Anterior cingulate cortex (tissue), 58 donors: ENCODE measurements at places on chromosomes 4 and X.
A peak's percentile ranks its signal among the peaks of the same experiment; 100 is the strongest.

GRCh38 chrX:84634201-84634782 lies 132.0 kb upstream of the HDX start:
- DNase-seq: no peak

DNA sequence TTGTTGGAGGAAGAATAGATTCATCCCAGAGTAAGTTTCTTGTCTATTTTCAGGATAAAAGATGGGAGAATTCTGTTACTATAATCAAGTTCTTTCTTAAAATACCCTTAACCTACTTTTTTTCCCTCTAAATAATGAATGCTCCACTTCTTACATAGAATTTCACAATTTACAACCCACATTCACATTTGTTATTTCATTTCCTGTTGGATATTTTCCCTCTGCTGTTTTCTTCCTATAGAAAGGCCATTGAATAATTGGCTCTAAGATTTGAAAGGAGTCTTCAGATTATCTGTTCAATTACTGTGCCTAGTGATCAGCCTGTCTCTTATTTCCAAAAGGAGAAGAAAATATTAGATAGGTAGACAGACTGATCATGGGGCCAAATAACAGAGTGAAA lies 79.7 kb downstream of the CPE start:
- no peak for DNase-seq

- DNase-seq: no peak
These were observed 736.2 kb upstream of the GRID2 start for GRCh38 chr4:91567594-91567993.

GRCh38 chrX:50117476-50117875 lies 83.3 kb downstream of the AKAP4 start:
- DNase-seq: no peak

- no peak for DNase-seq
These were observed 9.0 kb upstream of the MAB21L2 start for GRCh38 chr4:150572704-150573504.

DNA sequence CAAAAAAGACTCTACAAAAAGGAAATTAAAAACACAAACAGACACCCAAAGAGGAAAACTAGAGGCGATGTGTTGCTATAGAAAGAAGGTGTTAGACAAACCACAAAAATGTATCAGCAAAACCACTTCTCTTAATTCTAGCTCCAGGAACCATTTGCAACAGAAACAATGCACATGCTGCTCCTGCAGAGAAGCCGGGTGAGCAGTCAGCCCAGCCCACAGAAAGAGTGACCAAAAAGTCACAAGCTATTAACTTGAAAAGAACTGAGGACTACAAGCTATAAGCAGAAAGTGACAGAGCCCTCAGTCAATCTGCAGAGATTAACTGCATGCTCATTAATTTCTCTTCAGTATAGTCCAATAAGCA lies 96.2 kb upstream of the KLHL13 start:
- no peak for DNase-seq

- DNase-seq: no peak
These were observed 274.9 kb downstream of the CPXCR1 start for GRCh38 chrX:89021964-89022363.

DNA sequence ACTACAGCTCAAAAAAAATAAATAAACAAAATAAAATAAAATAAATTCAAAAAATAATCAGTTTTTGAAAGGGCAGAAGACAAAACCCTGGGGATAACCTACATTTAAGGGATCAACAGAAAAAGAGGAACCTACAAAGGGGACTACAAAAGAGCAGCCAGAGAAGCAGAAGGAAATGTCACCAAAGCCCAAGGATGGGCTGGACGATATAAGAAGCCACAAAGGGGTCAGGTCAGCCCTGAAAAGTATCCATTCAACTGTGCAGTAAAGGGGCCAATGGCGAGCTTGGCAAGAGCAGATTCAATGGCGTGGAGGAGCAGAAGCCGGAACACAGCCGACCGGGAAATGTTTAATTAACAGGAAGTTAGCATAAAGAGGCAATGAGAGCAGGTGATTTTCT lies 16.9 kb downstream of the ACOT9 start:
- no peak for DNase-seq

- no peak for DNase-seq
These were observed 80.4 kb upstream of the GRPR start for GRCh38 chrX:16042980-16043379.

- DNase-seq: no peak
These were observed 1221.1 kb upstream of the ADGRL3 start for GRCh38 chr4:59979061-59979460.

GRCh38 chr4:72374159-72374558 lies 194.9 kb downstream of the ADAMTS3 start:
- DNase-seq: no peak

DNA sequence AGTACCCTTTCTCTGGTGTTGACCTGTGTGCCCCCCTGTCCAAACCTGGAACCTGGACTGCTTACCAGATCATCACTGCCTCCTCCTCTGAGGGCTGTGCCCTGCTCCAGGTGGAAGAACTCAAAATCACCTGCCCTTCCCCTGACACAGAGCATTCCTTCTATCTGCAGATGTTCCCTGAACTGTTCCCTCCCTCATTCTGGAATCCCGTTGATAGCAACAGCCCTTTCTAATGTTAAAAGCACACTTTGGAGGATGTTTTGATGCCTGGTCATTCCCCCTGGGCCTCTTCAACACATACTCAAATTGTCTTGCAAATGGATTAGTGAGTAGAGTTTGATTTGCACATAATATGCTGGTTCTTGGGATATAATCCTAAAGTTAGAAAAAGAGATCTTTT lies 225.8 kb downstream of the FGF13 start:
- no peak for DNase-seq

GRCh38 chr4:38182334-38182998 lies 222.3 kb downstream of the PTTG2 start:
- DNase-seq: no peak

GRCh38 chrX:107684956-107685385 lies 56.7 kb downstream of the PRPS1 start:
- DNase-seq: no peak

- no peak for DNase-seq
These were observed 92.3 kb downstream of the BCOR start for GRCh38 chrX:40005292-40006011.

- DNase-seq: peak; percentile 38
These were observed at the start of gene PRDM5 for GRCh38 chr4:120922381-120923206. PRDM5 (minus strand) TSS chr4:120922726; CDS start chr4:120922608, 118 bp downstream.

DNA sequence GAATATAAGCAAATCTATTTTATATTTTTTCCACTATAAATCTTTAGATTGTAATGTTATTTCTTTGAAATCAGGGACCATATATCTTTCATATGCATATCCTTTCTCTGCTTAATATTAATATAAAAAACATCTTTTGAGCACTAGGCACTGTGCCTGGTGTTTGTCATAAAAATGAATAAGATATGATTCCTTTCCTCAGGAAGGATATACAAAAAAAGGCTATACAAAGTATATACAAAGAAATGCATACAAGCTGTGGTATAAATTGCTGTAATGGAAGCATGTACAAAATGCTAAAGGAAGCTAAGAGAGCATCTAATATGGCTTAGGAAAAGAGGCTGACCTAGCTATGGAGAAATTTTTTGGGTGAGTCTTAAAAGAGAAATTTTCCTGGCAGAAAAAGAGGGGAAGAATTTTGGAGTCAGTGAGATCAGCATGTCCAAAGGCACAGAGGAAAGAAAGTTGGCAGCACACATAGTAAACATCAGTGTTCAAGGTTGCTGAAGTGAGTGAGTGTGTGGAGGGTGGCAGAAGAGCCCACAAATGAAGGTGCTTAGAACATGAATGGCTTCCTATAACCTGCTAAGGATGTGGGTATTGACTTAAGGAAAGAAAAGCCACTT lies 500.0 kb downstream of the SPRY1 start:
- DNase-seq: no peak

- no peak for DNase-seq
These were observed 59.6 kb upstream of the RASSF6 start for GRCh38 chr4:73679836-73680235.

DNA sequence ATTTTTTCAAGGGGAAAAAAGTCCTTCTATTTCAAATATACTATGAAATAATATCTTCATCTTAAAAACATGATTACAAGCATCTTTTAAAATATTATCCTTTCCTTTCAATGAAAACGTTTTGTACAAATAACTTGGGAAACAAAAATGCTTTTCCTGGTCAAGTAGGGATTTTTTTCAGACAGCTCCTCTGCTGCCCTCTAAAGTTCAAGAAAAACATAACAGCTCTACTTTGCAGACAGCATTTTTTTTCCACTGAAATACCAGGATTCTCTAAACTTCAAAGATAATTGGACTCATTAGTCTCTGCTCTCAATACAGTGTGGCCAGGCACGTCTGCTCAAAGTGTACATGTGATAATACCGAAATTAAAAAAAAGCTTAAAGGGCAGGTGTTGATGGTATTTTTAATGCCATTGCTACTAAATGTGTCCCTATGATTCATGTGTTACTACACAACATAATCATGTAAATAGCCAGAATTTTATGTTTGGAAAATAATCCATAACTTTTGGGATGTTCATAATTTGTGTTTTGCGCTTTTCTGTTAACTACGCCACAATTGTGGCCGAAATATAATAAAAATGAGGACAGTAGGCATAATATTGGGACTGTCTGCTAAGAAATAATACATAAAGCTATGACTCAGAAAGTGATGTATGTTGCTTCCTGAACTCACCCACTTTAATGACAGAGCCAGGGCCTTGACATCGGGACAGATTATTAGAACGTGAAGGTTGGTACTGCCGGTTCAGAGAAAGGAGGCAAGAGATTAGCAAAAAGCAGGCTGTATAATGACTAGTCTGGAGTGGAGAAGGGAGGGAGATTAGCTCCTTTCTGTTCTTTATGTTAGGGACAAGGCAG lies 478.9 kb downstream of the KCNIP4 start:
- no peak for DNase-seq

- DNase-seq: no peak
These were observed 77.7 kb downstream of the ZNF827 start for GRCh38 chr4:145860897-145861296.

- DNase-seq: no peak
These were observed 1145.5 kb upstream of the POU3F4 start for GRCh38 chrX:82362550-82362949.

- DNase-seq: no peak
These were observed 734.1 kb downstream of the ADGRL3 start for GRCh38 chr4:61934198-61934597.

DNA sequence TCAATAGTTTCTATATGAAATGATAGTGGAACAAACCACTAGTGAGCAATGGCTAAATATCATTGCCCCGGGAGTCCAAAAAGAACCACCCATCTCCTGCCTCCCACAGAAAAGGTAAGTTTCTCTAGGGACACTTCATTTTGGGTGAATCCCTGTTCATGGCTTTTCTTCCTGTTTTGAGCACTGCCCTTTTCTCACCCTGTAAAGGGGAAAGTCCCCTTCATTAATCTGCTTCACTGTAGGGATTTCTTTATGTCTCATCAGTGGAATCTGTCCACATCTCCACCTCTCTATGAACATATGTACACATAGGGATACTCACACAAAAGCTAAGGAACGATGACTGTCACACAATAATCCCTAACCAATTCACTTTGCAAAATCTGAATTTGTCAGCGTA lies 28.6 kb downstream of the MAGED4 start:
- no peak for DNase-seq

DNA sequence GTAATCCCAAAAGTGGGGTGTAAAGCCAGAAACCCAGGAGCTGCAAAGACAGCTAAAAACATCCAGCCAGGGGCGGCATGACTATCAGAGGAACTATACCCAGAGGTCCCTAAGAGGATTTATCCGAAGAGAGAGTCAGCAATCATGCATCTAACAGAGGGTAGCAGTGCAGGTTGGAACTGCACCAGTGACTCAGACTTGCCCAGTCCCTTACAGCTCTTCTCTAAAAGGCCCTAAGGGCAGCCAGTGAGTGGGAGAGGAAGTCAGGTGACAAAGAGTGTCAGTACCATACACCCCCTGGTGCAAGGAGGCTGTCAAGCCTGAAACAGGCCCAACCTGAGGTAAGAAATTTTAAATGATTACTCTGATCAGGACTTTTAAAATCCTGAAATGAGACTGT lies 88.1 kb downstream of the CAMK2D start:
- no peak for DNase-seq

GRCh38 chr4:94523617-94524016 lies 71.9 kb downstream of the PDLIM5 start:
- no peak for DNase-seq

- DNase-seq: no peak
These were observed 45.4 kb upstream of the PNPLA4 start for GRCh38 chrX:7972586-7972985.

DNA sequence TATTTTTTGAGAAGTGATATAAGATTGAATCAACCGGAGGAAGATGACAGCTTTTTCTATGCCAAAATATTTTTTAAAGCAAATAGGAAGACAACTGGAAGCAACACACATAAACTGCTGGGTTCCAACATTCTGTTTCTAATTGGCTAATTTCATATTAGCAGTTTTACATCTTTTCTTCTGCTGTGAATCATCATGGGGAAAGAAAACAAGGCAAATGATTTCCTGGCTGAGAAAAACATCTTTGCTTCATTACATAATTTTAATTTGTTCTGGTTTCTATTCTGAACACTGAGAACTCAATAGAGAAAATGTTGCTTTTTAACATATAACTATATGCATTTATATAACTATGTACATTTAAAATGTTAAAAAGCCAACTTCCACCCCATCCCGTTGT lies 2518.5 kb downstream of the ARAP2 start:
- no peak for DNase-seq

DNA sequence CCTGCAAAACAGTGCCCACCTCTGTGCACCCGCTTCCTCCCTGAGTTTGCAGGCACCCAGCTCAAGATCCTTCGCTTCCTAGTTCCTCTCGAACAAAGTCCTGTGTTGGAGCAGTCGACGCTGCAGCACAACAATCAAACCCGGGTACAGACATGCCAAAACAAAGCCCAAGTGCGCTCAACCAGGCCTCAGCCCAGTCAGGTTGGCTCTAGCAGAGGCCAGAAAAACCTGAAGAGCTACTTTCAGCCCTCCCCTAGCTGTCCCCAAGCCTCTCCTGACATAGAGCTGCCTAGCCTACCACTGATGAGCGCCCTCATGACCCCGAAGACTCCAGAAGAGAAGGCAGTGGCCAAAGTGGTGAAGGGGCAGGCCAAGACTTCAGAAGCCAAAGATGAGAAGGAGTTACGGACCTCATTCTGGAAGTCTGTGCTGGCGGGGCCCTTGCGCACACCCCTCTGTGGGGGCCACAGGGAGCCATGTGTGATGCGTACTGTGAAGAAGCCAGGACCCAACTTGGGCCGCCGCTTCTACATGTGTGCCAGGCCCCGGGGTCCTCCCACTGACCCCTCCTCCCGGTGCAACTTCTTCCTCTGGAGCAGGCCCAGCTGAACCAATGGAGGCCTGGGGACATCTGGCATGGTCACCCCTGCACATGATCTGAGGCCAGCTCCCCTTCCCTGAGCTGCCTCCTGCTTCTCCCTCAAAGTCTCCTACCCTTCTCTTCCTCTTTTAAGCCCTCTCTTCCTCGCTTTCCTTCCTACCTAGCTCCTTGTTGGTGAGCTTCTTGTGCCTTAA lies 6.9 kb downstream of the APEX2 start:
- no peak for DNase-seq
